CD4-positive, alpha-beta T cell treated with Interleukin-6 for 4 hours (primary cell): ENCODE measurements at places on chromosomes 16 and 17.

GRCh38 chr16:72508191-72508590 is 336.2 kb upstream of the PMFBP1 start:
- DNase-seq = no peak

DNA sequence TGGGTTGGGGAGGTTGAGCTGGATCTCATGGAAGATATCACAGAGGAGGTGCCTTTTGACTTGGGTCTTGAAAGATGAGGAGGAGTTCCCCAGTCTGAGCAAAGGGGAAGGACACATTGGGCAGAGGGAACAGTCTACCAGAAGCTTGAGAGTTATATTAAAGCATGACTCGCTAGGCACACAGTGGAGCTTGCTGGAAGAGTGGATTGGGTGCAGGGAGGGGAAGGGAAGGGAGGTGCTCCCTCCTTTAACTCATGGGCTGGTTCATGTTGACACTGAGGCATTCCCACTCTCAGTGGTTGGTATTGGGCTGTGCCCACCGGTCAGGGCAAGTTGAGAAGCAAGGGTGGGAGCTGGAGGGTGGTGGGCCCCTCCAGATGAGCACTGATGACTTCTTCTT is 5.9 kb downstream of the TMEM98 start:
- no peak for DNase-seq

DNA sequence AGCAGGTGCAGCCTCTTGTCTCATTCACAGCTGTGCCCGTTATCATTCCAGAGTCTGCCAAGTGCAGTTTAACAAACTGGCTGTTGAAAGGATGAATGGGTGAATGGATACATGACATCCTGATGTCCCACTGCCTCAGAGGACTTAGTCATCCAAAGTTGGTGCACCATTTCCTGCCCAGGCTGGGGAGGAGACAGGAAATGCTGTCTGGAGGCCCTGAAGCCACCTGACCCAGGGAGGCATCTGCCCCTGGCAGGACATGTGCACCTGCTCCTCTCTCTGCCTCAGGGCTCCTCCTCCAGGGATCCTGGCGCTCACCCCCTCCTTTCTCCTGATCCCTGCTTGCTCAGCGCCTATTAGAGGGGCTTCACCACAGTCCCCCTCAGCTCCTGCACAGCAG is 1.8 kb upstream of the CD300C start:
- DNase-seq = no peak

- DNase-seq = no peak
Measured at GRCh38 chr17:57338257-57338914, 82.1 kb downstream of the MSI2 start.

DNA sequence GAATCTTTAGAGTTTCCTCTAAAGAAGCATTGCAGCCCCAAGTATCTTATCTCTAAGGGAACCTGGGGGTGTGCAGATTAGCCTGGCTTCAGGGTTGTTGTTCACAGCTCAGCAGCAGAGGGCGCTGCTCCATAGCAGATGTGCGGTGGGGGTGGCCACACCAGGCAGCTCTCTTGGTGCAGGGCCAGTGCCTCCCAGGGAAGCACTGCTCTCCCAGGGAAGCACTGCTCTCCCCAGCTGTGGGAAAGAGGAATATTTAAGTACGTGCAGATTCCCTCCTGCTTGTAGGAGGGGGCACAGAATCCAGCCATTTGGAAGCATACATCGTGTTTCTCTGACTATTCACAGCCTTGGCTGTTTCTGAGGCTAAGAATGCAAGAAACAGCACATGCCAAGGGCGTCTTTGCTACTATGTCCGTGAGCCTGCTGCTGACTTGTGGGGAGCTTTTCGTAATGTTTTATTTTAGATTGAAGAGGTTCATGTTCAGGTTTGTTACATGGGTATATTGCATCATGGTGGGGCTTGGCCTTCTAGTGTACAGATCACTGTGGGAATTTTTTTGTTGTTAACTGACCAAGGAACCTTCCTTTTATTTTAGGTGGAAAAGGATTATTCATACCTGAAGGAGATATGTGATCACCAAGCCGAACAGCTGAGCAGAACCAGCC is 217.8 kb downstream of the SPECC1 start:
- DNase-seq = peak; percentile 83

DNA sequence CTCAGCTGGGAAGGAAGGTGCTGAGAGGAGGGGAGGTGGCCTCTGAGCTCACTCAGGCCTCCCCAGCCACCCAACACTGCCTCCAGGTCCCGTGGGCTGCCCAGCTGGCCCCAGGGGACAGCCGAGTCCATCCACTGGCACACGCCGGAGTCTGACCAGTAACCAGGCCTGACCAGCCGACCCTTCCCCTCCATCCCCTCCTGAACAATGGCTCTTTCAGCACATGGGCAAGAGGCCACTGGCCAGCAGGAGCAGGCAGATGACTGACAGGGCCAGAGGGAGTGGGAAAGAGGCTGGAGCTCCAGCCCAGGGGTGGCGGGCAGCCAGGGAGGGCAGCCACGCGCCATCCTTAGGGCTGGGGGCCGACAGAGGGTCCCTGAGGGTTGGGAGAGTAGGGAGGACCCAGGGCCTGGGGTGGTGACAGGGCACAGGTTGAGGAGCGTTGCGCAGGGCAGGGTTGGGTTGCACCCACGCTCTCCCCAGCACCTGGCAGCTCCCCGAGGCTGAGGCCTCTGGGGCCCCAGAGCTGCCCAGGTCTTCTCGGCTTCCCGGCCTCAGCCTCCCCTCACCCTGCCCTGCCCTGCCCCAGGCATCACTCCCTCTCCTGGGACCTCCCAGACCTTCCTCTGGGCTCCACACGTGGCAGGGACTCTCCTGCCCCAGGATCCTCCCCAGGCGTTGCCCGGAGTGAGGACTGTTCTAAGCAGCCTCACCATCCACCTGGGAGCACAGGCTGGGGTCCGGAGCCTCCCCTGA is 20.2 kb upstream of the SLC38A10 start:
- DNase-seq = no peak

DNA sequence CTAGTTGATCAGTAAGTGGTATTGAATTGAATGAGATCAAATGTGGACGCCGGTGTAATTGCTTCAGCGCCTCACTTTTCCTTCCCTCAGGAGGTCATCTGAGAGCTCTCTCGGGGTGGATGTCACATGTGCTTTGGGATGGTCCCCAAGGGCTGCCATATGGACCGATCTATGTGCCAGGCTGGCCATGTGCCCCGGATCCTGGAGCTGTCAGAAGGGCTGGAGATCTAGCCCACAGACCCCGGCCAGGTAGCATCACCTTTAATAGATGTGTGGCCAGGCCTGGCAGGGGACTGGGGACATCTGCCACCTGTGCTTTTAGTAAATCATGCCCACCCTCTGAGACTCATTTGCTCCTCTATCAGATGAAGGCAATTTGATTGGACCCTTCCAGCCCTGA is 95.3 kb upstream of the CRHR1 start:
- DNase-seq = no peak

DNA sequence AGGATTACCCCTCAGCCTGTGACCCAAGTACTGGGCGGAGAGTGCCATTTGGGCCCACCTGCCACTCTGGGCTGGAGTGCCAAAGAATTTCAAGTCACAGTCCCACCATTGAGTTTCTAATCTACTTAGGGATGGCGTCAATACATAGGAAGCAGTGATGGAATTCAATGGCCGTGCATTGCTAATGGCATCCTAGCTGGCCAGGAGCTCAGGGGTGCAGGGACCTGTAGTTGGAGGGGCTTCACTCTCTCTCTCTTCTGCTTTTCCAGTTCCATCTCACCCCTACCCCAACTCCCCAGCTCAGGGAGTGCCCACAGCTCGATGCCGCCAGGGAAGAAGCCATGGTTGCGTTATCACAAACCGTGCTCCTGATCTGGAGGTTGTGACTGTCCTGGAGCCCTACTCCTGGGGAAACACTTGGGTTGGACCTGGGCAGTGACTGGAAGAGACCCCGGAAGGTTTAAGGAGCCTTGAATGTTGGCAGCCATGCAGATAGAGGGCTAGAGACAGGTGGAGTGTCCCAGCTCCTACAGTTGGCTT is 2.4 kb downstream of the MMP15 start:
- DNase-seq = no peak

DNA sequence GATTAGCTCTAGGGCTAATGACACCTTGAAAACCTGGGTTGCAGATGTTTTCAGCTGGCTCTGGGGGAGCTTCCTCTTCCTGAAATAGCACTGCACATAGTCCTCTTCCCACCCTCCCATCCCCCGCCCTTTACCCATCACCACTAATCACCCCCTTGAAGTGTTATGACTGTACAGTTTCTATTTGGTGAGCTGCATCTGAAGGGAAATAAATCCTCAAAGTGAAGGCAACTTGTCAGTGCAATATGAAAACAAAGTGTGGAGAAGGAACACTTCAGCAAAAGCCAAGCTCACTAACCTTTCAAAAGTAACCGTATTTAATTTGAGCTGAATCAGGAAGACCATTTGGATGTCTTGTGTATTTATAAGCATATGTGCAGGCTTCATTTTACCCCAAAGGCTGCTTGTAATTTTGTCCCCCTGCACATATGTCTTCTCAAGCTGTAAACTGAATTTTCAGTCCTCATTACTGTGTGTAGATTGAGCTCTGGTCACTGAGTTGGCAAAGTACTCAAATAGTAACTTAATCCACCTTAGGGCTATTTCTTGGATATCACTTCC is 44.1 kb upstream of the CA10 start:
- no peak for DNase-seq

DNA sequence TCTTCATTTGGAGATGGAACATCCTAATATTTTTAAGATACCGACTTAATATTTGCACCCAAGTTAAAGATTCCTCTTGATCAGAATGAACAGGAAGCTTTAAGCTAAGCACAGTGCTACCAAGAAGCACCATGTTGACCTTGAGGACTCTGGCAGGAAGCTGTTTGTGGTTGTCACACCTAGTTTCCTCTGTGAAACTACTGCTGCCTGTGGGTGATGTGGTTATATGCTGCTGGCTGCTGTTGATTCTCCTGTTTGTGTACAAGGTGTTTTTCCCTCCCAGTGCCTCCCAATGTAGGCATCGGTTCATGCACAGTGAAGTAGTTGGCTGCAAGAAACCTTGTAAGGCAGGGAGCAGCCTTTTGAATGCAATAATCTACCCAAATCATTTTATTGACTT is 23.4 kb downstream of the RBL2 start:
- DNase-seq = peak; percentile 75

DNA sequence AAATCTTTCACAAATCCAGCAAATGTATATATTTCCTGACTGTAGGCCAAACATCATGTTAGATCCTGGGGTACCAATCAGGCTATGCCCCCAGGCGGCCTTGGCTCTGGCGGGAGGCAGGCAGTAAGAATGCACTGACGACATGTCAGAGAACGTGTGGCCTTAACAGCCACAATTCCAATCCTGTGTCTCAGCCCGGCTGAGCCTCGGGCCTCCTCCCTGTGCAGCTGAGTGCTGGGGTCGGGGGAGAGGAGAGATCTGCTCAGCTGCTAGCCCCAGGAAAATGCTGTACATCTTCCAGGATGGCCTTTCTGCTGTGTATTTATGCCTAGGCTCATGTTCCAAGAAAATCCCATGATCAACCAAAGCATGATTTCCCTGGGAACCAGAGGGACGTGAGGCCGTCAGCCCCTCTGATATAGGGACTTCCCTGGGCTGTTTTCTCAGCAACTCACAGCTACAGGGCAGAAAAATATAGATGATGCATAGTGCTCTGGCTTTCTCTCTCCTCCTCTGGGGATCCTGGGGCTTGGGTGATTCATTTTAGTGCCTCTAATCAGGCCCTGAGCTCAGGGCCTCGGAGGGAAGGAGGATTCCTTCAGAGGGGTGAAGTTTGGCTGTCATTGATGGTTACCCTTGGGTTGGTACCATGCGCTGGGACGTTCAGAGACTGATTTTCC is 604.0 kb downstream of the HS3ST4 start:
- no peak for DNase-seq

- no peak for DNase-seq
Measured at GRCh38 chr17:44627513-44628242, 28.6 kb upstream of the MEIOC start.

GRCh38 chr17:75271955-75272847 is 1.2 kb upstream of the MIF4GD start:
- DNase-seq = no peak

- DNase-seq = no peak
Measured at GRCh38 chr16:83212301-83212841, 585.6 kb downstream of the CDH13 start.

GRCh38 chr17:56943505-56944125 is 17.2 kb downstream of the COIL start:
- DNase-seq = no peak

DNA sequence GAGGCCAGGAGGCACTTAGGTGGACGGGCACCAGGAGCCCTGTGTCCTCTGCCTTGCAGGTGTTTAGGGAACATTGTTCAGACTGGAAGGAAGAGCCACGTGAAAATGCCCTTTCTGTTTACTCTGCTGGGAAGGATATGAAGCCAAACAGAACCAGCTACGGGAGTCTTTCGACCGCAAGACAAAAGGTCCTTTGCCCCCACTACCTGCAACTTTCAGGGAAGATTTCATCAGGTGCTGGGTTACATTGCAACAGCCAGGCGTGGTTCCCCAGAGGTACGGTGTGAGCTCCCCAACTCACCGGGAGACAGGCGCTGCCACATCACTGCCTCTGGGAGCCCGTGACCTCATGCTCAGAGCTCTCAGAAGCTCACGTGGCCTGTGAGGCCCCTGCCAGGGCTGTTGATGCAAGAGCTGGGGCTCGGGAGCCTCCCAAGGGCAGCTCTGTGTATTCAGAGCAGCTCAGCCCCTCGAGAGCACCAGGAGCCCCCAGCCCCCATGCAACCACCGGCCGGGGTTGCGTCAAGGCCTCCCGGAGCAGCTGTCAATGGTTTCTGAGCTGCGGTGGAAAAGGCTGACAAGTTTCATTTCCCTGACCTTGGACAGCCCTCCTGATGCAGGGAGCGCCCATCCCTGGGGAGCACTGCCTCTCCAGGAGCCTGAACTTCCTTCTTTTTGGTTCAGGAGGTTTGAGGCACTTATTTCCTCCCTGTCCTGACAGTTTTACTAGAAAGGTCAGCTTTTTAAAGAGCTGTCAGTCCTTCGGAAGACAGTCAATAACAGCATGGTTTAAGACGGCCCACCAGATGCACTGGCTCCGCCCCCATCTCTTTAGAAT is 42.1 kb downstream of the TBC1D16 start:
- peak; percentile 63 for DNase-seq

DNA sequence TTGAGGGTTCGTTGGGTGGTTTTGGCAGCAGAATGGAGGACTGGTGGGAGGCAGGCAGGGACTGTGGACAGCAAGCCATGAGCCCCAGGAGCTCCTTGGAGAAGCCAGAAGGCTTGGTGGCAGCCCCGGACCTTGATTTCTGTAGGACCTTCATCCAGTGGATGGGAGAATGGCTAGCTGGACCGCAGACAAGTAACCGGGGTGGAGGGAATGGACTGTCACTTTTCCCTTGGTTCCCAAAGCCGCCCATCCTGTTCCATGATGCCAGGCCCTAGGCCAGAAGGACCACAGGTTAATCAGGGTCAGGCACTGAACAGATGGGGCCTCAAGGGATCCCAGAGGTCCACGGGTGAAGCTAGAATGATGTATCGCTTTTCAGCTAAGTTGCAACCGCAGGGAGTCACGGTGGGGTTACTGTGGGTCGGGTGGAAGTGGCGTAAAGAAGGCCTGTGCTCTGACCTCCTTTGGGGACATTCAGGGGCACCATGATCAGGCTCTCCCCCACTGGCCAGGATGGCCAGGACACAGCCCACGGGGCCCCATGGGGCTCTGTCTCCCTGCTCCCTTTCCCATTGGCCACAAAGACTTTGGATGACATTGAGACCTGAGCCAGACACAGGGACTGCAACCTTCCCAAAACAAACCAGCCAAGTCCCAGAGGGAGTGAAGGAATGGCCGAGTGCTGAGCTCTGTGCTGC is 66.9 kb upstream of the MRTFB start:
- no peak for DNase-seq
